ENCODE measurements at places on chromosomes 7 and 10. TPM values are rescaled to one million over a fixed set of nuclear protein-coding genes. Genes with fewer than 3 reads are reported as not detected.
A peak's percentile ranks its signal among the peaks of the same experiment; 100 is the strongest.

GRCh38 chr10:85976267-85976793 is 390.3 kb downstream of the GRID1 start:
- DNase-seq = no peak

DNA sequence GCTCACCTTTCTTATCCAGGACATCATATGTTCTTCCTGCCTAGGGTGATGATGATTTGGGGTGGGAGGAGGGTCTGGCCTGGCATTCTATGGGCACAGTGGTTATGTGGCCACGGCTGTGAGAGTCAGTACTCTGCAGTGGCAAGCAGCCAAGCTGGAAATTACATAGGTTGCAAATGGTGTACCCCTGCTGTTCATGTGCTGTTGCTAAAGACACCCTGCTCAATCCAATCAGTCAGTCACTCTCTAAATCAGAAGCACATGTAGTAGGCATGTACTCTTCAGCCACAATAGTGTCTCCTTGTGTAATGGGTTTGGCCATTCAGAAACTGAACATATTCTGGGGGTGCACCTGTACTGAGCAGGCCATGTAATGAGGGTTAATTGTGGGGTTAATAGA is 449.1 kb upstream of the ANKRD30A start:
- DNase-seq = no peak

DNA sequence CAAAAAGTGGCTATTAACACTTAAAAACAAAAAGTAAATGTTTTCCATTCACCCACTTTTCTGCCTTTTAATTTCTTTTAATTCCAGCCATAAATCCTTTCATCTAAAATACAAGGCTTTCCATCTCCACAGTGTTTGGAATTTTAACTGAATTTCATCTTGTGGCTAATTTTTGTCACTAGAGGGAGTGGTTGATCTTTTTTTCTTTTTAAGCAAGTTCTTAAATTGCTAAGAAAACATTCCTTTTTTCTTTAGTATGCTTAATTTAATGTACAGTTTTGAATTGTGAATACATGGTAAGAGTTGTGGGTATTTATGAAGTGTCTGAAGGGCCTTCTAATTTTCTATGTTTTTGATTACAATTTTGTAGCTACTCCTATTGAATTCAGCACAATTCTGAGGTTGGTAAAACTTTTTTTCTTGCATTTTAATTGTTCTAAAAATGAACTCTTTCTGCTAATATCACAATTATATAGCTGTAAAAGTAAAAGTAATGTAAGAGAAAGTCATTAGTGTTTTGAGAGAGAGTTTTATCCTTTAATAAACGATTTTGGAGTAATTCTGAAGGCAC is 54.9 kb upstream of the ANK3 start:
- DNase-seq = no peak

DNA sequence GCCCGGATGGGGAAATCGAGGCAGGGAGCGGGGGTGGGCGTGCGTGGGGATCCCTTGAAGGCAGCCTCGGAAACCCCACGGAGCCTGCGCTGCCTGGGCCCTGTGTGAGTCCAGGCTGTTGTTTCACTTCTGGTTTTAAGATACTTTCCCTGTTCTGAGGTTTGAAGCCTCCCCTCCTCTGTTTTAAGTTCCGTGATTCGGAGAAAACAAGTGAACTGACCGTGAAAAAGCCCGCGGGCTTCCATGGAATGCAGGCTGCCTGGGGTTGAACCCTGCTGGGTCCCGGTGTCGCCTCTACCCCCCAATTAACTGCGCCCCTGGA is 401 bp downstream of the LRRC27 start:
- no peak for DNase-seq

DNA sequence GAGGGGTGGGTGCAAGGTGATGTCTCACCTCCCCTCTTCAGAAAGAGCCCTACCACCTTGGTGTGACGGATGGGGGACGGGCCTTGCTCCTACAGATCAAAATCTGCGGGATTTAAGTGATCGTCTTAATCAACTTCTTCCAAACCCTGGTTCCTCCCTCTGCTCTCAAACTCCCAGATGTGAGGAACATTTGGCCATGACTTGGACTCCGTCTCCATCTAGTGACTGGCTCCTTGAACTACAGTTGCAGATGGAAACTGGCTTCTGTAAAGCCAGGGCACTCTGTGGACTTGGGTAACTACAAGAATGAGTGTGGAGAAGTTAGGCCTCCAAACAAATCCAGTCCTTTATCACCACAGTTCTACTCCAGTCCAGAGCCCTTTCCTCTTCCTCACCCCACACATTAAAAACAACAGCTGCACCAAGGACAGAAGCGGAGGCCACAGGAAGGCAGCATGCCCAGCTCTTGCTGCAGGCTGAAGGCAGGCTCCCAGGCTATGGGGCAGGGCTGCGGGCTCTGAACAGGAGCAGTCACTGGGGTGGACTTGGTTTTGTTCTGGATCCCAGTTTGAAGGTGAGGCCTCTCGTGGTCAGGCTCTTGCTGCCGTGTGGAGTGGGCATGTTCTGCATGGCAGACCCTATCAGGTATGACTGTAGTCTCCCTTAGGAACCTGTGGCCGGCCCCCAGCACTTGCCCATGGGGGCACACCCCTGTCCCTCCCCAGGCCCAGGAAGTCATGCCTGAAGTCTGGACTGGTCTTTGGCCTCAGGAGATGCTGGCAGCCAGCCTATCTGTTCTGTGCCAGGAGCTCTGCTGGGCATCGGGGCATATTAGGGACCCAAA is 79.4 kb downstream of the VWC2 start:
- DNase-seq = peak; percentile 77

DNA sequence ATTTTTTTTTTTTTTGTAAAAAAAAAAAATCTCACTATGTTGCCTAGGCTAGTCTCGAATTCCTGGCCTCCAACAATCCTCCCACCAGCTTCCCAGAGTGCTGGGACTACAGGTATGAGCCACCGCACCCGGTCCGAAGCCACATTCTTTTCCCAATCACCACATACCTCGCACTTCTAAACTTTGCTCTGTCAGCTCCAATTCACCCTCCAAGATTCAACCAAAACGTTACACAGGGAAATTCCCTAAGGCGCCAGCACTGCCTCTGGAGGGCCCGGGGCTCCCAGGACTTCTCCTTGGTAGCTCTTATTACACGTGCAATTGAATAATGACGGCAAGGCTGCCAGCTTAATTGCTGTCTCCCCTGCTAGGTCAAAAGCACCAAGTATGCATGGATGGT is 10.3 kb upstream of the DNAAF5 start:
- DNase-seq = no peak

DNA sequence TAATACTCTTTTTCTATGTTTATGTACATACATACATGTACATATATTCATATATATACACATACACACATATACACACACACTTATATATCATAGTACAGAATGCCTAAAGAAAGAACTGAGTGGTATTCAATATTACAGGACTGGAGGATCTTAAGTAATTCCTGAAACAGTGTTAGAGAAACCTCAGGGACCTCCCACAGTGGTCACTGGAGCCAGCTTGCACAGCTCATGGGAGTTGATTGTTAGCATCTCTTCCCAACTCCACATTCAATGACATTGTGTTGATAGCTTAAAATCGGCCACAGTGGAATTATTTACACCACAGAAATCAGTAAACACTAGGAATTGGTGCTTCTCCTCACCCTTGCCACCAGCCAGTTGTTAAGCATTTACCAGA is 6.0 kb downstream of the LRRC17 start:
- no peak for DNase-seq

DNA sequence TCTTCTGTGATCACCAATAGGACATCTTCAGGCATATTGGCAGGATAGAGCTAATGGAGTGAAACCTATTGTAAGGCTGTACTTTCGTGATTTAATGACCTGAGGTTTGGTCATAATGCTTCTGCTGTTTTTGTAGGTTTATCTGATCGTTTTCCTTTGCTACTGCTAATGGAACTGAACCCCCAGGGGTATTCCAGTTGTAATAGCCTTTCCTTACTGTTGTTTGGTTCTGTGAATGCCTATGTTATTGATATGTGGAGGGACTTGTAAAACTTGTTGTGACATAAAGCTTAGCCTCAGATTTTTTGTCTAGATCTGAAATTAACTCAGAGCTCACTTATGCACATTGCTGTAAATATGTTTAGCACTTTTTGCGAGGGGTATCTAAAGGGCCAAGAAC is 10.9 kb upstream of the VWA2 start:
- no peak for DNase-seq

- no peak for DNase-seq
Measured at GRCh38 chr7:22230238-22230637, 126.7 kb downstream of the RAPGEF5 start.

Gene CCL24
- polyA plus RNA-seq = not detected

Gene TNPO3
- 27.0 TPM for polyA plus RNA-seq

Gene PTN
- 112 TPM for polyA plus RNA-seq

Gene STN1
- 20.5 TPM for polyA plus RNA-seq

- DNase-seq = peak; percentile 74
Measured at GRCh38 chr7:80453699-80454340, 58.0 kb downstream of the GNAT3 start.

Gene SH2D4B
- polyA plus RNA-seq = 0.08 TPM

Gene NPFFR1
- polyA plus RNA-seq = 0.06 TPM

GRCh38 chr7:19139706-19140327 is 5.4 kb downstream of the FERD3L start:
- no peak for DNase-seq

Gene SORBS1
- 60.3 TPM for polyA plus RNA-seq

Gene UCN3
- polyA plus RNA-seq = not detected

Gene MOGAT3
- not detected for polyA plus RNA-seq

Gene OLAH
- not detected for polyA plus RNA-seq

GRCh38 chr7:82382276-82382675 is 61.3 kb downstream of the CACNA2D1 start:
- no peak for DNase-seq

DNA sequence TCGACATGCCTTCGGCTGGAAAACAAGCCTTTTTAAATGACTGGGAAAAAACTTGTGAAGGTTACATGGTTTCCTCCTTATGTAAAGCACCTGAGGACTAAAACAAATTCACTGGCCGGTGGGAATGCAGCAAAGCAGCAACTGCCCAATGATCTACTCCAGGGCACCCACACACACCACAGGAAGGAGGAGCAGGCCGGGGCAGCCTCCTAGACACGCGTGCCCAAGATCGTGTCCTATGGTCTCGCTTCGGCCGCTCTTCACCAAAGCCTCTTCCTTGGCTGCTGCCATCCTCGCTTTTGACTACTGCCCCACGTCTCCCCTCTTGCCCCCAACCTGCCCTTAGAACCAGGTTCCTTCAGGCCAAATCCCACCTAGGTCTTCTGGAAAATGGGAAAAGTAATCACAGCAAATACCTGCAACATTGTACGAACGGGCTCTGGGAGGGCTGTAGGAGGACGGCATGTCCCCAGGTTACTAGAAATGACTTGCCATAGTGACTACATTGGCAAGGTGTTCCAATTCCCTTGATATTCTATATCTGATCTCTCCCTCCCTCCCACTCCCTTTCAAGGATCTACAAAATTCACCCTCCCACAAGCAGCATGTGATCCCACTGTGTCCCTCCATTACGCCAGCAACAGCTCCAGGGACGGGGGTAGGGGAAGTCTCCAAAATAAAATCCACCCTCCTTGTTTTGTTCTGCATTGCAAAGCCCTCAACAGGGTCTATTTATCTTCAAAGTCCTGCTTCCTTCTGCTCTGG is 84.9 kb downstream of the RNF216 start:
- DNase-seq = no peak

Gene EPDR1
- polyA plus RNA-seq = 102 TPM

- DNase-seq = no peak
Measured at GRCh38 chr7:149869291-149869650, 4.5 kb upstream of the ATP6V0E2 start.

- DNase-seq = no peak
Measured at GRCh38 chr7:2092279-2092678, 140.5 kb downstream of the MAD1L1 start.

Gene CYP2C9
- polyA plus RNA-seq = not detected

DNA sequence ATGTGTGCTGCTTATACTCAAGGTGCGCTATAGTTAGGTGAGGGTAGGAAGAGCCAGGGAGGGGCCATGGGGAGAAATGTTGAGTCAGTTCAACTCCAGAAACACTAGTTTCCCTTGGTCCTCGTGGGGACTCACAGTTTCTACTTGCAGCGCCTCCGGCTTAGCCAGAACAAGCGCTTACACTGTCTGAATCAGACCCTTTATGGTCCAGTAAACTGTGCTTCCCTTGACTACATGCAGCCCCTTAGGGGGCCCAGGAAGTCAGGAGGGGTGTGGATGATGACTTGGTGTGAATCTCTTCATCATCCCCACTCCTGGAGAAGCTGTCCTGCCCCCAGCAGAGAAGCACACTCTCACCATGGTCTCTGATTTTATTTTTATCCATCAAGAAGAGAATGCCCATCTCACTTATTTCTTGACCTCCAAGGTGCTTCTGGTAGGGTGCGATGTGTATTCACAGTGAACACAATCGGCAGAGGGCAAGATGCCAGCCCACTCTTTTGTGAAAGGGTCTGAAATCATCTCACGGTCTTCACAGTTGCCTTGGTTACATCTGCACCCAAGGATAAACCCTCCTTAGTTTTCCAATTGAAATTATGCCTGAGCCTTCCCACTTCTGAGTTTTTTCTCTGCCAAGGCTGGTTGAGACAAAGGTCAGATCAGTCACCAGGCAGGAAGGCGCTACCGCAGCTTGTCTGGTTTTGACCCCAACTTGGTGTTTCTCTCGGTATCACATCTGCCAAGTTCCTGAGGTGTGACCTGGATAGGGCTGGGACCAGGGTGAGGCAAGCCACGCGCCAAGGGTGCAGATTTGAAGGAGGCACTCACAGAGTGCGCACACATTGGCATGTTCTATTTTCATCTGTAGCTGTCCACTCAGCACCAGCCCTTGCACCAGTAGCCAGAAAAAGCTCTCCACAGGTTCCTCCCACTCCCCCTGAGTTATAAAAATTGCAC is 62.7 kb upstream of the LRRC4 start:
- DNase-seq = no peak

DNA sequence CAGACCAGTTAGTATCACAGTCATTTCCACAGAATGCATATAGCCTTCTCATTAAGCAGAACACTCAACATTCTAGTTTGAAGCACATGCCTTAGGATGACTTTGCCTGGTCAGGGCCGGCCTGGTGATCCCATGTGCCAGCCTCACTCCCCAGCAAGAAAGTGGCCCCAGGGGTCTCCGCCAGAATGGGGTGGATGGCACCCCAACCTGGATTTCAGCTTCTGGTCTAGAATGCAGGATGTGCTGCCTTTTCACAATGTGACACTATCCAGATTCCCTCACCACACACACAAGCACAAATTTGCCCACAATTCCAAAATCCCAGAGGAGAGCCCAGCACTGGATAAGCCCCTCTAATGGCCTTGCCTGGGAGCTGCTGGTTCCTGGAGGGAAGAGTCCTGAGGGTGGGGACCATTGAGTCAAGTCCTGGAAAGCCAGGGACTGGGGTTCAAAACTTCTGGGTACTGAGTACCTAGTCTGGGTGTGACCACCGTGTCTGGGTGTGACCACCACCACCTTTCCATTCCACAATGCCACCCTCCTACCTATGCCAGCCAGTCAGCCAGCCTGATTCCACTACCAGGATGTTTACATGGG is 41.5 kb upstream of the GPAM start:
- DNase-seq = no peak

Gene CALY
- not detected for polyA plus RNA-seq

Gene GPER1
- 15.5 TPM for polyA plus RNA-seq
